ENCODE measurements at places on chromosomes 6 and 20. TPM values are rescaled to one million over a fixed set of nuclear protein-coding genes. Genes with fewer than 3 reads are reported as not detected.

SNAI1 gene
- 0.62 TPM for total RNA-seq

SIM1 gene
- not detected for total RNA-seq

KIAA1586 gene
- 17.0 TPM for total RNA-seq

RAB22A gene
- 24.5 TPM for total RNA-seq

GCM1 gene
- total RNA-seq: not detected

KHDC1L gene
- total RNA-seq: not detected

ECT2L gene
- not detected for total RNA-seq

ERVFRD-1 gene
- total RNA-seq: not detected

TTLL9 gene
- total RNA-seq: 0.12 TPM

EPPIN gene
- total RNA-seq: not detected

MYH7B gene
- total RNA-seq: not detected

PRSS35 gene
- total RNA-seq: 1.3 TPM

DNA sequence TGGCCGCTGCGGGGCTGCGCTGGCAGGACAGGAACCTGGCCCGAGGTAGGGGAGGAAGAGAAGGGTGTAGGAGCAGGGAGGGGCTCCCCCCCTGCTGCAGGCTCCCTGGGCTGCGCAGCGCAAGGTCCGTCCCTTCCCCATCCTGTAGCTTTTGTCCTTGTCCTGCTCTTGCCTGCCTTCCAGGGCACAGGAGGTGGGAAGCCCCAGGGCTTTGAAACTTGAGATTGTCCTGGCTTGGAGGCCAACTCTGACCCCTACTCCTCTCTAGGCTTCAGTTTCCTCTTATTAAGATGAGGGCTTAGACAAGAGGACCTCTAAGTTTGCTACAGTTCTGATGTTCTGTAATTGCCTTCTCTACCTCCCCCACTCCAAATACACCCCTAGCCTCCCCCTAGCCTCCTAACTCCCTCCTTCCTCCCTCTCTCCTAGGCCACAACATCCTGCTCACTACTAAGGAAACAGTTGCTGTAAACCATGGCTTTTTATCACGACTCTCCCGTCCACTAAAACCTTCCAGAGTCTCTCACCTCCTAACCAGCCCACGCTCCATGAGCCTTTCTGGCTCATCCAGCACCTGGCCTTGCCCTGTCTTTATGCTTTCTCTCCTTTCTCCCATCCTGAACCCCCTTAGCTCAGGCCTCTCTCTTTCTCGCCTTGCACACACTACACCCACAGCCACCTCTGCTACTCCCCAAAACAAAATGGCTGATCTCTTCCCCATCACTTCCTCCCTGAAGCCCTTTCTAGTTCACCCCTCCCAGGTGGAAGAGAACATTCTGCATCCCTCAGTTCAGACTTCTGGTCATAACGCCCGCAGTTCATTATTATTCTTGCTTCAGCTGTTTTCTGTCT, 10.2 kb downstream of the UNC5CL start:
- DNase-seq: no peak

- DNase-seq: no peak
Measured at GRCh38 chr6:89148016-89148750, 2.3 kb downstream of the PM20D2 start.

- DNase-seq: no peak
Measured at GRCh38 chr6:138800377-138801150, 4.7 kb downstream of the ECT2L start.

- no peak for DNase-seq
Measured at GRCh38 chr6:54903884-54904283, 57.3 kb downstream of the FAM83B start.

DNA sequence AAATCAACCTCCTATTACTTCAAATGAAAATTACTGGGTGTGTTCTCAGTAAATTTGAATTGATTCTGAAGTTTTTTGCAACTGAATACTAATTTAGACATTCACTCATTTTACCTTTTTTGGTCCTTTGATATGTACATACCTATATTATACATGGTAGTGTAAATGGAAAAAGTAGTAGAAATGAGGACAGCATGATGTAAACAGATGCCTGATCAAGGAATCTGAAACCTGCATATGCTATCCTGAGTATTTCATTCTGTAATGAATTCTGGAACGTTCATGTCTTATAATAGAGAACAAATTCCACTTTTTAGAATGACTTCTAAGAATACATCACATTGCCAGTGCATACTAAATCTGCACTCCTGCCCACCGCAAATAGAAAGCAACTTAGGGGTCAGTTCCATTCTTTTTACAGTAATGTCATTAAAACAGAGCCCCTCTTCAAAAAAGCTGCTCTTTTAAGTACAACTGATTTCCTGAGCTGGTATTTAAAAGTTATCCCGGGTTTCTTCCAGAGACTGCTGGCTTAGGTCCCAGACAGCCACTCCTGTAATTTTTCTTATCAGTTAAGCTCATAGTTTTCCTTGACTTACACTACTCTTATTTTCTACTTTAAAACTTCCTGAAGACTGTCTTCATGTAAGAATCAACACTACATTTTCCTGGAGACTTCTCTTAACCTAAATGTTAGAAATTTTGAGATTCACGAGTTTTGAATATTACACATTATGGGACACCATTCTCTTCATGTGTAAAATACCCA, 48.4 kb downstream of the MAP3K7 start:
- peak; percentile 25 for DNase-seq

DNA sequence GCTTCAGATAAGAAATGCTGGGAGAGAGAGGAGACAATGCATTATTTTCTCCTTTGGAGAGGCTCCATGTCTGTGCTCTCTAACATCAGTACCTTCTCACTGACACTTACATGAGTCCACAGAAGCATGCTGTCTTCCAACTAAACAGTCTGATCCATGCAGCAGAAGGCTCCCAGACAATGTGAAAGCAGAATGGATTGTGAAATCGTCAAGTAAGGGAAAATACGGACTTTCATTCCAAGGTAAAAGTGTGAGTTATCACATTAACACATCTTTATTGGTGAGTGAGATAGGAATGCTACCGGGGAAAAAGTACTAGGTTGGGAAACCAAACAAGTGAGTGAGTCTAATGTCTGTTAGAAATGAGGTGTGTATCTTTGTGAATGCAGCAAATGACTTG, 167.6 kb upstream of the KCNK16 start:
- no peak for DNase-seq

GRCh38 chr6:88380083-88380482, 213.9 kb upstream of the CNR1 start:
- DNase-seq: peak; percentile 78

GRCh38 chr6:35219683-35220326, 6.0 kb downstream of the SCUBE3 start:
- DNase-seq: no peak

GRCh38 chr20:19347943-19348456, 135.6 kb downstream of the SLC24A3 start:
- DNase-seq: no peak

GRCh38 chr20:1177680-1178079, 7.1 kb downstream of the TMEM74B start:
- DNase-seq: peak; percentile 40

- no peak for DNase-seq
Measured at GRCh38 chr6:31042806-31043205, 32.5 kb downstream of the MUC22 start.

GRCh38 chr6:14730654-14731053, 515.2 kb upstream of the JARID2 start:
- DNase-seq: no peak

DNA sequence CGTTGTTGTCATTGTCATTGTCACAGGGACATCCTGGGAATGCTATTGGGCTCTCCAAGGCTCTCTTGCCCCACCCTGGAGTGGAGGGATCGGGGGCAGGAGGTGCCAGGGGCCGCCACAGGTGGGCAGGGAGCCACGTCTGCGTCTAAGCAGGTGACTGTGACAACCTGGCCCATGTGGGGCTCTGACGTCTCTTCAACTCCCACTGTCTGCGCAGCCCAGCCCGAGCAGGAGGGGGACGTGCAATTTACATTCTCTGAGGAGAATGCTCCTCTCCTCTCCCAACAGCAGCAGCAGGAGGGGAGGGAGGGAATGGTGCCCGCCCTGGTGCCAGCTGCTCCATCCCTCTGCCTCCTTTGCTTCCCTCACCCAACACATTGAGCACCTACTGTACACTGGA, 50.1 kb downstream of the GRM4 start:
- no peak for DNase-seq

Data from A172 (cell line).